ENCODE measurements at places on chromosomes 16 and 17. TPM values are rescaled to one million over a fixed set of nuclear protein-coding genes. Genes with fewer than 3 reads are reported as not detected.
A peak's percentile ranks its signal among the peaks of the same experiment; 100 is the strongest.

DNA sequence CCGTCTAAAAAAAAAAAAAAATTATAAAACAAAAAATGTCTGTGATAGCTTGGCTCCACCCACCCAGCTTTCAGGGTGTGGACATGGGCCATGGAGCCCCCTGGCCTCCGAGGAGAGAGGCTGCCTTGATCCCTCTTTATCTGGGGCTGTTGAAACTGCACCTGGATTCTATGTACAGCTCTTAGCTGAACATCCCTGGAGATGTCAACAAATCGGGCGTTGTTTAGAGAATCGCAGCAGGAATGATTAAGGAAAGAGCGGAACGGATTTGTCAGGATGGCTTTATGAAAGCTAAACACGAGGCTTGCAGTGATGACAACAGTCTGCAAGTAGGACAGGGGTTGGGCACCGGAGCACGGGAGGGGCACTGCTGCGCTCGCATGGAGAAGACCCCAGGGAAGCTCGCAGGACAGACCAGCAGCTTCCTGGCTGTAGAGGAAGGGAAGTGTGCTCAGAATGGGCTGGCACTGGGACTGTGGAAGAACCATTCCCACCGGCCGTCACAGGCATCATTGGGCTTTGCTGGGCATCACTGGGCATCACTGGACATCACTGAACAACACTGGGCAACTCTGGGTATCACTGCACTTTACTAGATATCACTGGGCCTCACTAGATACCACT lies 195.8 kb upstream of the FOXF1 start:
- H3K27me3 ChIP-seq: peaks cover 12% of the 10 kb centered on the region
- DNase-seq: no peak
- H3K36me3 ChIP-seq: no peaks in the 10 kb centered on the region
- H3K4me1 ChIP-seq: no peaks in the 10 kb centered on the region
- H3K27ac ChIP-seq: no peak overlapping the region

DNA sequence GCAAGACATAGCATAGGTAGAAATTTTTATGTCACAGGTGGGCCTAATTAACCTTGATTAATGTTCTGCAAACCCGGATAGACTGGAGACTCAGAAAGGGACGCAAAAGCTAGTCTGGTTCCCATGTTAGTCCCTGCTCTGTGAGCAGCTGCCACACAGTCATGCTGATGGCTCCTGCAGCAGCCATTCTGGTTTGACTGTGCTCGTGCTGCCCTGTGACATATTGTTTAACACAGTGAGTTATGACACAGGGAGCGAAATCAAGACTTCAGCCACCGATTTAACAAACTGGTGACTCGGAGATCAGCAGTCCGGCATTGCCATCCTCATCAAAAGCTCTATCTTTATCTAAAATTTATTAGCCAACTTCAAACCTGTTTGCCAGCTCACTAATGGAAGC lies 169.8 kb downstream of the WWOX start:
- no peak overlapping the region for H3K27ac ChIP-seq
- DNase-seq: no peak
- peaks cover 8% of the 10 kb centered on the region for H3K36me3 ChIP-seq
- H3K4me3 ChIP-seq: no peak overlapping the region
- H3K4me1 ChIP-seq: no peaks in the 10 kb centered on the region

DNA sequence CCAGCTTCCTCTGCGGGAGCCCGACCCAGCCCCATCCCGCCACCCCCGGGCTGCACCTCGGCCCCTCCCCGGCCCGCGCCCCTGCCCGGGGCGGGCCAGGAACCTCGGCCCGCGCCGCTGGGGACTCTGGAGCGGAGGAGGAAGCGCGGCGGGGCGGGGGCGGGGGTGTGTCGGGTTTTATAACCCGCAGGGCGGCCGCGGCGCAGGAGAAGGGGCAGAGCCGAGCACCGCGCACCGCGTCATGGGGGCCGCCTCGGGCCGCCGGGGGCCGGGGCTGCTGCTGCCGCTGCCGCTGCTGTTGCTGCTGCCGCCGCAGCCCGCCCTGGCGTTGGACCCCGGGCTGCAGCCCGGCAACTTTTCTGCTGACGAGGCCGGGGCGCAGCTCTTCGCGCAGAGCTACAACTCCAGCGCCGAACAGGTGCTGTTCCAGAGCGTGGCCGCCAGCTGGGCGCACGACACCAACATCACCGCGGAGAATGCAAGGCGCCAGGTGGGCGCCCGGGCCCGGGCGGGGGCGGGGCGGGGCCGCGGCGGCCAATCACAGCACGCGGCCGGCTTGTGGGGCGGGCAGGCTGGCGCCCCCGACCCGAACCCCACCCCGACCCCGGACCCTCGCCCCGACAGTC lies at the start of gene ACE:
ACE (plus strand) TSS at position 208 of the 626 bp plus-strand sequence; CDS start at position 242, 34 bp downstream.
- H3K36me3 ChIP-seq: no peaks in the 10 kb centered on the region
- H3K4me3 ChIP-seq: peak within 1 kb of the TSS; percentile 32
- H3K27ac ChIP-seq: no peak within 1 kb of the TSS
- peaks cover 16% of the 10 kb centered on the region for H3K4me1 ChIP-seq
- H3K27me3 ChIP-seq: peaks cover 43% of the 10 kb centered on the region
- no peak for DNase-seq

DNA sequence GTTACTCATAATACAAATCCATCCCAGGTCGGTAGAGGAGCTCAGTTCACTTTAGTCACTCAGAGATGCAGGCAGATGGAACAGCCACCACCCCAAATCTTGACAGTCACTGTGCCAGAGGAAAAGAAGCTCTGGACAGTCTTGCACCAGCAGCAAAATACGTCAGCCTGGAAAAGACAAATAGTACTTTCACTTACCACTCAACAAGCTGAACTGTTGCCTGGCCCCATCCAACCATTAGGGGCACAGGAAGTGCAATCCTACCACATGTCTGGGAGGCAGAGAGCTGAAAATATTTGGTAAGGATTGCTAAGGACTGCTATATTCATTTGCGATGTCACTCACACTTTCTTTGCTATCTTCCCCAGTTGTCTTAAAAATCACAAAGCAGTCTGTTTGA lies 239.1 kb upstream of the TOX3 start:
- DNase-seq: no peak
- no peak overlapping the region for H3K27ac ChIP-seq
- no peaks in the 10 kb centered on the region for H3K27me3 ChIP-seq
- no peaks in the 10 kb centered on the region for H3K4me1 ChIP-seq
- H3K4me3 ChIP-seq: no peak overlapping the region

GRCh38 chr16:54631782-54632181 lies 298.9 kb upstream of the IRX5 start:
- H3K27ac ChIP-seq: no peak overlapping the region
- no peaks in the 10 kb centered on the region for H3K4me1 ChIP-seq
- H3K4me3 ChIP-seq: no peak overlapping the region

DNA sequence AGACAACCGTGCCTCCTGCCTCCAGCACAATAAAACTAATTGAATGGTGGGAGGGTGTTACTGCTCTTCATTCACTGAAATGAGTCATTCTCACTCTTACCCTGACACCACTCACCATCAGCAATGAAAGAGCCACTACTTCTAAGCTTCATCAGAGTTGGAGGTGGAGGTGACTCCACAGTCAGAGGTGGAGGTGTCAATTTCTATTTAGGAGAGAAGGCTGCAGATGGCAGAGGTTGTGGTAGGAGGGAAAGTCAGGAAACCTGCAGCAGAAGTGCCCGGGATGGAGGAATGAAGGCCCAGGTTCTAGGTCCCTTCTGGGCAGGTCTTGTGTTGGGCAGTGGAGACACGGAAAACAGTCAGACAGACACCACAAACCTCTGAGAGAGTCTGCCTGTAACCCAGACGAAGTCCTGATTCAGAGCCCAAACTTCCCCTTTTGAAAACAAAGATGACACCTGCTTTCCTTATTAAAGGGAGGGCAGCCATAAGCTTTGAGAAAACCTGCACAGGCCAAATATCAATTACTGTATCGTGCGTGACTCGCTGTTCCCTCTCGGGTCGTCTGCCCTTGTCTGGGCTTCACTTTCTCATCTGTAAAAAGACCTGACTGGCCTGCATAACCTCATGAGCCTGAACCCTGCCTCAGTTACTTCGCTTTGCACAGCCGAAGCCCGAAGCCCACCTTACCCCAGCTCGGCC lies 668 bp downstream of the ATPAF2 start:
- H3K27me3 ChIP-seq: no peaks in the 10 kb centered on the region
- H3K27ac ChIP-seq: no peak overlapping the region
- H3K4me1 ChIP-seq: peaks cover 25% of the 10 kb centered on the region
- no peaks in the 10 kb centered on the region for H3K36me3 ChIP-seq
- DNase-seq: no peak
- peak overlapping the region; percentile 86 for H3K4me3 ChIP-seq

GRCh38 chr16:23835390-23836077 lies at the start of gene PRKCB:
Gene PRKCB (plus strand): TSS chr16:23835983.
- DNase-seq: peak; percentile 46
- peak within 1 kb of the TSS; percentile 57 for H3K4me3 ChIP-seq
- H3K27ac ChIP-seq: no peak within 1 kb of the TSS
- peaks cover 4% of the 10 kb centered on the region for H3K4me1 ChIP-seq

GRCh38 chr16:78584213-78584860 lies 484.9 kb downstream of the WWOX start:
- no peaks in the 10 kb centered on the region for H3K27me3 ChIP-seq
- no peak overlapping the region for H3K4me3 ChIP-seq
- no peak overlapping the region for H3K27ac ChIP-seq

DNA sequence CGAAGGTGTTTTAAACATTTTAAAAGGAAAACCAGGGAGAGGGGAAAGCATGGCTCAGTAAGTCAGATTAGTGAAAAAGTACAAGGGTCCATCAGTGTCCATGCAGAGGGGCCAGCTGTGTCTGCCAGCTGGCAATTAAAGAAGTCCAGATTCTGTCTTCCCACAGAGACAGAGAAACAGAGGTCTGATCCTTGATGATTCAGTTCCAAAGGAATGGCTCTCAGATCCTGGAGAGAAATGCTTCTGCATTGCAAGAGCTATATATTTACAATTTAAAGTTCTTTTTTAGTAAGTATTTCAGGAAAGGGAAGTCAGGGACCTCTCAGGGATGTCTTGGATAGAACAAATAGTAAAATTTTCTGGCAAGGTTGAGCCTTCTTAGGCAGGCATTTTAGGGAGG lies 56.2 kb downstream of the HSD17B2 start:
- H3K27me3 ChIP-seq: no peaks in the 10 kb centered on the region
- DNase-seq: no peak
- H3K4me3 ChIP-seq: no peak overlapping the region

DNA sequence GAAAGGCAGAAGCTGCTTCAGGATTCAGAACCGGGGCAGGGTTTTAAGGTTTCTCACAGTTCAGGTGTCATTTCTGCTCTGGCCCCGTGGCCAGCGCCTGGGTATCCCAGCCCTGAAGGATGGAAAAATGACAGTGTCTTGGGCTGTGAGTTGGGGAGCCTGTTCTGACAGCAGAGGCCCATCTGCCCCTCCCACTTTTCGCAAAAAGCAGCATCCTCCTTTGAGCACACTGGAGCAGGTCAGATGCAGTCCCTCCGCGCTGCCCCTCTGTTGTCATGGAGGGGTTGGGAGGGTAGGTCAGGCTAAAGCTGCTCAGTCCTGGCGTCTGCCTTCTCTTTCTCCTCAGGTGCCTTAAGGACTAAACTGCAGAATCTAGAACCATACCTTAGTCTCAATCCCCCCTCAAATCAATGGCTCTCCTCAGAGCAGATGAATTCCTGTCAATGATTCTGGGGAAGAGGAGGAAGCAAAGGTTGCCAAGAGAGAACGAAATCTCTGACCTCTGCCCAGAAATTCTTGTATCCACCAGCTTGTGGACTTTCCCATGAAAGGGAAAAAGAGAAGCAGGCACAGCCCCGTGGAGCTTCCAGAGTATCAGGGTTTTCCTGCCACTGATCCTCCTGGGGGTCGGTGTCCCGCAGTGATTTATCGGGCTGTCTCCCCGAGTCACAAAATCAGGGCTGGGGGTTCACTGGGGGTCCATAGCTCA lies 7.3 kb downstream of the NEUROD2 start:
- no peaks in the 10 kb centered on the region for H3K36me3 ChIP-seq
- H3K4me3 ChIP-seq: no peak overlapping the region
- H3K27me3 ChIP-seq: peaks cover 100% of the 10 kb centered on the region
- no peak for DNase-seq
- H3K4me1 ChIP-seq: peaks cover 14% of the 10 kb centered on the region

- H3K27me3 ChIP-seq: no peaks in the 10 kb centered on the region
- no peak for DNase-seq
- H3K4me1 ChIP-seq: peaks cover 91% of the 10 kb centered on the region
- H3K4me3 ChIP-seq: no peak overlapping the region
- no peaks in the 10 kb centered on the region for H3K36me3 ChIP-seq
Observed at GRCh38 chr17:40329839-40330794, 21.1 kb downstream of the RARA start.

DNA sequence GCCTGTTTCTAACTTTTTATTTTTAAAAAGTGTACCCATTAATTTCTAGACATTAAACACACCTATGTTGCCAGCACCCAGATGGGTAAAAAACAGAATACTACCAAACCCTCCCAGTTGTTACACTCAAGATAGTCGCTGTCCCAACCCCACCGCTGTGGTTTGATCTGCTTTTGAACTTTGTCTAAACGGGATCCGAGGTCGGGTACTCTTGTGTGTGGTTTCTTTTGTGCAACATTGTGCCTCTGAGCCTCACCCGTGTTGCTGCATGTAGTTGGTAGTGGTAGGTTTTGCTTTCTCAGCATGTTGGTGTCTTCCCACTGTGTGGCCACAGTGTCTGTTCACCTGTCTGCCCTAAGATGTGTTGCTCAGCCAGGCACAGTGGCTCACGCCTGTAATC lies 4.3 kb downstream of the KLHL36 start:
- H3K4me3 ChIP-seq: no peak overlapping the region
- H3K27ac ChIP-seq: no peak overlapping the region
- DNase-seq: no peak
- H3K27me3 ChIP-seq: no peaks in the 10 kb centered on the region
- H3K4me1 ChIP-seq: peaks cover 14% of the 10 kb centered on the region
- peaks cover 15% of the 10 kb centered on the region for H3K36me3 ChIP-seq

- no peaks in the 10 kb centered on the region for H3K27me3 ChIP-seq
- DNase-seq: no peak
- no peaks in the 10 kb centered on the region for H3K4me1 ChIP-seq
- H3K27ac ChIP-seq: no peak overlapping the region
Observed at GRCh38 chr17:32259586-32259985, 6.0 kb upstream of the RHBDL3 start.

DNA sequence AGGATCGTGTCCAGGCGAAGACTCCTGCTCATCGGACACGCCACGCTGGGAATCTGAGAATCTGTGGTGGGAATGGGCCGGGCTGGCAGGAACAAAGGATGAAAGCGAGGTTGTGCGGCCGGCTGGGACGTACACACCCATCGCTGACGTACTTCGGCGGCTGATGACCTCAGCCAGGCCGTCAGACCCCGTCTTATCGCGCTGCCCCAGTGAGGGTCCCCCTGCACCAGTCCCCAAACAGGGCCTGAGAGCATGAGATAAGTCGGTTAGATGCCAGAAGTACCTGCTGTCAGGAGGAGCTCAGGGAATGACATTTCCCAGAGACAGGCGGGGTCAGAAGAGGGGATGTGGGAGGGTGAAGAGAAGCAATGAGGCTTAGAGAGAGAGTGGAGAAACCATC lies 16.0 kb upstream of the SP6 start:
- no peak overlapping the region for H3K27ac ChIP-seq
- no peak for DNase-seq
- H3K27me3 ChIP-seq: peaks cover 55% of the 10 kb centered on the region
- no peaks in the 10 kb centered on the region for H3K36me3 ChIP-seq
- peaks cover under 1% of the 10 kb centered on the region for H3K4me1 ChIP-seq

The CHMP6 gene
- total RNA-seq: 43.1 TPM

The GRB7 gene
- total RNA-seq: 0.39 TPM

The KRT33B gene
- not detected for total RNA-seq

The TEX19 gene
- not detected for total RNA-seq

The NGFR gene
- total RNA-seq: 279 TPM

The USP43 gene
- total RNA-seq: 0.84 TPM

The ZNF629 gene
- total RNA-seq: 18.6 TPM

The MSRB1 gene
- 37.2 TPM for total RNA-seq

The FA2H gene
- total RNA-seq: 11.9 TPM

The CRISPLD2 gene
- 136 TPM for total RNA-seq

The MYO1C gene
- 184 TPM for total RNA-seq

The FOXN1 gene
- not detected for total RNA-seq

The ZNF423 gene
- 19.2 TPM for total RNA-seq

Data from tibial nerve (tissue), 4 donors.